ENCODE measurements at places on chromosomes 3 and 15.

GRCh38 chr15:25180606-25181292 is 226.0 kb downstream of the SNRPN start:
- no peak for DNase-seq

DNA sequence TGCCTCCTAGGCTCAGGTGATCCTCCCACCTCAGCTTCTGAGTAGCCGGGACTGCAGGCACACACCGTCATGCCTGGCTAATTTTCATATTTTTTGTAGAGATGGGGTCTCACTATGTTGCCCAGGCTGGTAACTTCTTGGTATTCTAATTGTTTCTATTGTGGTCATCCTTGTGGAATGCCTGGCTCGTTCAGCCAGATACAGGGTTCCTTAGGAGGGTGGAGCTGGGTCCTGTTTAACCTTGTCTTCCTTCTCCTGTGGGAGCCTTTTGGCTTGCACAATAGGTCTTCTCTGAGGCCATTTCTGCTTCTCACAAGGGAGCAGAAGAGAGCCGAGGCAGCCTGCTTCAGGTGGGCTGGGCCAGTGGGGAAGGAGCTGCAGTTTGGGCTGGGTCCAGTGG is 15.7 kb downstream of the PLEKHO2 start:
- DNase-seq = no peak

DNA sequence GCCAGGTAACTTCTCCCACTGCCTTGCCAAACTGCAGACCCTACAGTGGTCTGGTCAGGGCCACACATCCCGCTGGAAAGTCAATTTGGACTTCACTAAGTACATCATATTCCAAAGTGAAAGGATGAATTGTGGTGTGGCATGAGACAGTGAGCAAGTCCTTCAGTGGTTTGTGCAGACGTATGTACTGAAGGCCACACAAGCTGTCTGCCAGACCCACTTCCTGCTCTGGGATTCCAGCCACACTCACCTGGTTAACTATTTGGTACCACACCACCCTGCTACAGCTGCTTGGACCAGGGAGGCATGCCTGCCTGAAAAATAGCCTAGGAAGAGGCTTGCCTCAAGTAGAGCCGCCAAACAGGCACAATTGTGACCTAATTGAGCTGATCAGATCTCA is 94.1 kb upstream of the STRIT1 start:
- DNase-seq = no peak

GRCh38 chr3:29484633-29485032 is 203.8 kb downstream of the RBMS3 start:
- DNase-seq = no peak

DNA sequence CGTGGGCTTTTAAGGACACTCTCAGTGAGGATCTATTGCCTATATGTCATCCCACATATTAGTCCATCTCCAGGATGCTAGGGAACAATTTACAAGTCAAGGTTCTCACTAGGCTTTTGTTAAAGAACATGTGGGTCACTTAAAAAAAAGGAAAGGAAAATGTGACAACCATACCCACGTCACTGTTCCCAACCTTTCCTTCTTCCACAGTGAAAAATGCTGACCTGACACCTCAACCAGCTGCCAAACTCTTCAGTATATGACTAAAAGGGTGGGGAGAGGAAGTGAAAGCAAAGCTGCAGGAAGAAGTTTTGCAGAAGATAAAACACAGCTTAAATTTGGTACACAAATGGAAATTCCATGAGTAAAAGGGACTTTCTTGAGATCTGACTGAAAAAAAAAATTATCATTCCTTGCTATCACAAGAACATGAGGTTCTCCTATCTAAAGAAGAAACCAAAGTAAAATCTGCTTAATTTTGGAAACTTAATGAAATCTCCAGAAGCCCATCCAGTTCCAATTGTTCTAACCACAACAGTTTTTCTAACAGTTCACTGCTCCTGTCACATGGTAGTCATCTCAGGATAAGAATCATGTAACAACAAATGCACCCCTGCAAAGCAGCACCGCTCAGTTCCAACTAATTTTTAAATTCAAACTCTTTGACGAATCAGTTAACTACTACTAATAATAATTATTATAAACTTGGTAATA is 117.0 kb upstream of the TSPAN3 start:
- peak; percentile 69 for DNase-seq

DNA sequence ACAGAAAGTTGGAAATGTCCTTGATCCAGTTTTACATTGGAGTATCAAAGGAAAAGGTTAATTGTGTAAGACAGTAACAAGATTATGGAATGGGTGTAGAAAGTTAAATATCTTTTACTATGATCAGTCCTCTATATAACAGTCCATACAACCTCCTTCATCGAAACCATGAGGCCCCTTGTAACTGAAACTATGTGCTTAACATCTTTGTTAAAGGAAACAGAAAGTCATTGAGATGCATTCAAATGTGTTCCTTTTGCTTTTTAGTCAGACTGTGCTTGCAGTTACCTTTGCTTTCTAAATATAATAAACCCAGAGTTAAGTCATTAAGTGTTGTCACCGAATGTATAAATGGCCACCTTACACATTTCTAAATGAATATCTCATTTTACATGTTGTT is 1298.5 kb downstream of the ROBO2 start:
- DNase-seq = peak; percentile 22

DNA sequence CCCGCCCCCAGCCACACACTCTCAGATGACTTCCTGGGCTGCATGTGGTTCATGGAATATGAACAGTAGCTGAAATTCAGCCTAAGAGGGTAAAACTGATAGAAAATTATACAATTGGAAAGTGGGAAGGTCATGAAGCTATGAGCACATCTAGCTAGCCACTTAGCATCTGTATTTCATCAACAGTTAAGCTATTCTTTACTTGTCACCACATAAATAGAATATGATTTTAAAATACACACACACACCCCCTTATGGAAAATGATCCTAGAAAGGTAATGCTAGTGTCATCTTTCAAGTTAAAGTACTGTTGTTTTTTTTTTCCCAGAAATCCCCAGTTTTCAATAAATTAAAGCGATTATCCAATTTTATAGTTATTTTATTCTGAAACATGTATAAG is 3.6 kb downstream of the MAP4 start:
- DNase-seq = no peak

DNA sequence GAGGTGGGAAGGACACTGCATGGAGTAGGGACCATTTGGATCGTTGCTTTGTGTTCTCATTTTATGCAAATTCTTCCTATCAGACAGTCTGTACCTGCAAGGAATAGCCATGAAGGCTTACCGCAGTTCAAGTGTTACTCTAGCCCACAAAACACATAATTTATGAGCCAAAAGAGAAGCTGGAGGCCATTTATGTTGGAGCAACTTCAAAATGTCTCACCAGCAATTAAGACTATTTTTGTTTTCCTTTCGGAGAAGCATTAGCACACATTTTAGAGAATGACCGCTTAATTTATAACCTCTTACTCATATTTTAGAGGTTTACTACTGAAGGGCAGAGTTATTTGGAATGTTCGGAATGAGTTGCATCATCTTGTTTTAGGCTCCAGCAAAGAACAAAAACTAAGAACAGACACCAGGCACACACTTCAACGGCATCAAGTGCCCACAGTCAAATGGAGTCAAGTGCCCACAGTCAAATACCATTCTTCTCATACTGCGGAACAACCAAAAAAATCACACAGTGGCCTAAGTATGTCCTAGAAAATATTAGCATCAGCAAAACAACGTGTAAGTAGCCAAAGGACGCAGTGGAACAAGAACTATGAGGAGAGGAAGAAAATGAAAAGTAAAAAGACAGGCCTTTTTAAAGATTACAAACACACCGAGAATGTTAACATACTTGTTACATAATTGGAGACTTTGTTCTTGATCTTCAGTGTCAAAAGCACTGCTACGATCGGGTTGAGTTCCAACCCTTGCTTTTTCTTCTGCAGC is 17.5 kb upstream of the GOLGA8J start:
- DNase-seq = no peak

DNA sequence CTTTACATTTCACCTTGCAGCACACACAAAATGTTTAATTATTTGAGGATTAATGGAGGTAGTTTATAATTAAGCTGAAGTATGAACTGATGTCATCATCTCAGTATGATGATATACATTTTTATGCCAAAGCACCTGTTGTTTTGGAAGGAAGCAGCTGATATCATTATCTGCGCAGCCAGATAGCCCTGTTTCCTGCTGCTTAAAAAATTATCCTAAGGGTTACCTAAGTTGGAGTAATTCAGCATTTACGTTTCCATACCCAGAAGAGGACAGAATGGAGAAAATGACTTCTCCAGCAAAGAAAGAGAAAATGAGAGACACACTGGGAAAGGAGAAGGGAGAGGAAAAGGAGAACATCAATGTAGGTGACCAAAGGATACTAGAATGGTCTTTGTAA is 370.3 kb upstream of the PLSCR5 start:
- DNase-seq = no peak

- peak; percentile 91 for DNase-seq
These were observed 107.1 kb upstream of the FHIT start for GRCh38 chr3:61358364-61358763.

- no peak for DNase-seq
These were observed 51.9 kb upstream of the TMEM115 start for GRCh38 chr3:50411229-50411628.

GRCh38 chr3:187987187-187987586 is 166.8 kb upstream of the LPP start:
- DNase-seq = no peak

DNA sequence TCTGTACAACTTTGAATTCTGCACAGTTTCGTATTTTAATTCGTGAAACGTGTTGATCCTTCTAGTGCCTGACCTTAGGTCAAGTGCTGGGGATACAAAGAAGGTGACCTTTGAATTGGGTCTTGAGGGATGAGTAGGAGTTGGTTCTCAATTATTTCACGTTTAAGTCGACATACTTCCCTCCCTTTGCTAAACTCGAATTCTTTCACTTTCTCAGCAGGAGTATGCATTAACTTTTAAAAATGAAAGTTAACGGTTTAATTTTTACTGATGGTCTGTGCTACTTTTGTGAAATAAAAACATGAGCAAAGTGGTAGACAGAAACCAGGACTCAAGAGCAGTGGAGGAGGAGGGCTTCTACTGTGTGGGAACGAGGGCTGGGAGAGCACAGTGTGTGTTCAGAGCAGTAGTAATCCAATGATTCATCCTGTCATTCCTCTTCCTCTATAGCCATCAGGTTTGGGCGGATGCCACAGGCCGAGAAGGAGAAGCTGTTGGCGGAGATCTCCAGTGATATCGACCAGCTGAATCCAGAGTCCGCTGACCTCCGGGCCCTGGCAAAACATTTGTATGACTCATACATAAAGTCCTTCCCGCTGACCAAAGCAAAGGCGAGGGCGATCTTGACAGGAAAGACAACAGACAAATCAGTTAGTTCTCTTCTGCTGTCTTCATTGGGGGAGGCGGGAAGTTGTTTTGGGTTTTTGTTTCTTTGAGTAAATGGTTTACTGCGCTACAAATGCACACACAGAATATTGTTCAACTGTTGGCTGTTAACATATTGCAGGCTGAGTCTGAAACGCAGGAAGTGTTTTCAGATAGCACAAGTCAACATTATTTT is 78.6 kb upstream of the TSEN2 start:
- DNase-seq = no peak

DNA sequence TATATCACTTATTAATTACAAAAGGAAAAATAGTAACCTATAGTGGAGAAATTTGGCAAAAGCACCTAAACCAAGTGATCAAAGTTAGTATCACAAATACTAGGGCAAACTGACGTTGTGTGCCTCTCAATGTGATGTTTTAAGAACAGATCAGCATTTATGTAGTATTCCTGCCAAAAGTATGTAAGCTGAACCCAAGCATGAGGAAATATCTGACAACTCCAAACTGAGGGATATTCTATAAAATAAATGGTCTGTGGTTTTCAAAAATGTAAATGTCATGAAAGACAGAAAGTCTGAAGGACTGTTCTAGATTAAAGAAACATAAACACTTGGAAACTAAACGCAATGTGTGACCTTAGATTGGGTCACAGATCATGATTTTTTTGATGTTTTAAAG is 34.3 kb upstream of the PIK3CA start:
- DNase-seq = no peak

DNA sequence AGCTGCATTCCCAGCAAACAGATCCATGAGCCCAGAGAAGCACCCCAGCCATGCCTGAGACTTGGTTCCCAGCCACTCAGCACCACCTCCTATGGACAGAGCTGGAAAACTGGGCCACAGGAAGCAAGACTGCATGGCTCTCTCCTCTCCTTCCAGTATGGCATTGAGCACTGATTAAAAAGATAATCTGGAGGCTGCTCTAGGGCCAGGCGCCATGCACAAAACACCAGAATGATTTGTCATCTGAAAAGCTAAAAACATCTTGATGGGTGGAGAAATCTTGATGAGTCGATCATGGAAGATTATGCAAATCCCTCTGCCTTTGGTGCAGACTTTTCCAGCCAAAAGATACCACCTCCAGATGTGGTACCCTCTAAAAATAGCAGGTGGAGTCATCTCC is 62.7 kb upstream of the MRPS22 start:
- DNase-seq = no peak

DNA sequence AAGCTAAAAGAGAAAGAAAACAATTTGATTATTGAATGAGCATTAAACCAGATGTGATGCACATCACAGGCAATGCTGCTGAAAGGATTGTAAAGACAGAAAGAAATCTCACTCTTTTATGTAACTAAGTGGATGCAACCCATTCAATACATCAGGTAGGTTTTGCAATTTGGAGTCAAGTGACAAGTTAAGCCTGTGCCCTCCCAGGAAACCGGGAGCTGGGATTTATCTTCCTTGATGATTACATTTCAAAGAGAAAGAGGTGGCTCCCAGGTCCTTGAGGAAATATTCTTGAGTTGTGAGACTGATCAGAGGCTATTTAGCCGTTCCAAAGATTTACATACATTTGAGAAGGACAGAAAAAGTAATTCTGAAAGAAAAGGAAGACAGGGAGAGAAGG is 219.0 kb upstream of the PROK2 start:
- DNase-seq = no peak

Measured in GM12865 (cell line).